ENCODE measurements at places on chromosomes 4 and X. TPM values are rescaled to one million over a fixed set of nuclear protein-coding genes. Genes with fewer than 3 reads are reported as not detected.

DNA sequence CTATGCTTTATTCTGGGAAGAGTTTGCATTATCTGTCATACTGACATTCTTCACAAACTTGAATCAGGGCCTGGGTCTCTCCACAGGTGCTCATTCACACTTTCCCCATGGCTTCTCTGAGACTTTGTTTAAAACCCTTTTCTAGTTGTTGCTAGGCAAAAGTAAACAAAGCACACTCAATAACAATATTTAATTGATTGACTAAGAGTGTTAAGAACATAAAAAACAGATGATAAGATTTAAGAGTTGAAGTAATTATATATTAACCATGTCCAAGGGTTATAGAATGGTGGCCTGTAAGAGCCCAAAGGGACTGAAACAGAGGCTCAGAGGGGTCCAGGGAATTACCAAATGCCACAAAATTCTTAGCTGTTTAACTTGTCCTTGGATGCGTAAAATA lies 7.1 kb downstream of the MAOA start:
- H3K4me1 ChIP-seq, result no peaks in the 10 kb centered on the region
- H3K36me3 ChIP-seq, result no peaks in the 10 kb centered on the region
- DNase-seq, result no peak
- H3K27ac ChIP-seq, result no peak overlapping the region
- H3K27me3 ChIP-seq, result no peaks in the 10 kb centered on the region
- H3K4me3 ChIP-seq, result no peak overlapping the region

DNA sequence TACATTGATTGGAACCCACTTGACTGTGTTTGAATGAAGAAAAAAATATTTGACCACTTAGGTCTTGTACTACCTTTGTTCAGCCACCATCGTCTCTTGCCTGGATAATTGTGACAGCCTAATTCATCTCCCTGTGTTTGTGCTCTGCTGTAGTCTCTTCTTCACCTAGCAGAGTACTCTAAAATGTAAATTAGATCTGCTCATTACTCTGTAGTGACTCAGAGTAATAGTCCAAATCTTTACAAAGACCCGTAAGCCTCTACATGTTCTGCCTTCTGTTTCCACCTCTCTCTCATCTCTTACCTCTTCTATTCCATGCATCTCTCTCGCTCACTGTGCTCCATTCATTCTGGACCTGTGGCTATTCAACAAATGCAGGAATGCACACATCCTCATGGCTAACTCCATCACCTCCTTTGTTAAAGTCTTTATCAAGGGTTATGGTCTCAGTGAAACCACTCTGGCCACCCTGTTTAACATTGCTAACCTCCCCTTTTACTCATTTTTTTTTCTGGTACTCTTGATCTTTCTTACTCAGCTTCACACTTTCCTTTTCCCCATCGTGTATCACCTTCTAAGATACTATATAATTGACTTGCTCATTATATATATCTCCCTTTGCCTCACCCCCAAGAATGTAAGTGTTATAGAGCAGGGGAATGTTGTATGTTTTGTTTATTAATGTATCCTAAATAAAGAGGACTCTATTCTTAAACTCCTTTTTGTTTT lies 98.4 kb downstream of the STIM2 start:
- no peak overlapping the region for H3K4me3 ChIP-seq
- no peaks in the 10 kb centered on the region for H3K27me3 ChIP-seq
- no peaks in the 10 kb centered on the region for H3K4me1 ChIP-seq
- no peak overlapping the region for H3K27ac ChIP-seq
- DNase-seq, result no peak
- no peaks in the 10 kb centered on the region for H3K36me3 ChIP-seq

- H3K4me1 ChIP-seq, result no peaks in the 10 kb centered on the region
- no peak for DNase-seq
- H3K36me3 ChIP-seq, result no peaks in the 10 kb centered on the region
- H3K4me3 ChIP-seq, result no peak overlapping the region
Measured at GRCh38 chrX:131821945-131822622, 201.0 kb upstream of the STK26 start.

- DNase-seq, result no peak
- no peak overlapping the region for H3K4me3 ChIP-seq
- no peaks in the 10 kb centered on the region for H3K4me1 ChIP-seq
- H3K36me3 ChIP-seq, result no peaks in the 10 kb centered on the region
- no peak overlapping the region for H3K27ac ChIP-seq
Measured at GRCh38 chr4:6625256-6625655, 15.2 kb upstream of the MRFAP1 start.

GRCh38 chrX:136752796-136753195 lies 27.9 kb downstream of the ARHGEF6 start:
- H3K27me3 ChIP-seq, result no peaks in the 10 kb centered on the region
- no peaks in the 10 kb centered on the region for H3K36me3 ChIP-seq
- H3K4me1 ChIP-seq, result peaks cover 10% of the 10 kb centered on the region

Gene F11
- total RNA-seq, result not detected
